ENCODE measurements at places on chromosomes 12 and 14.

DNA sequence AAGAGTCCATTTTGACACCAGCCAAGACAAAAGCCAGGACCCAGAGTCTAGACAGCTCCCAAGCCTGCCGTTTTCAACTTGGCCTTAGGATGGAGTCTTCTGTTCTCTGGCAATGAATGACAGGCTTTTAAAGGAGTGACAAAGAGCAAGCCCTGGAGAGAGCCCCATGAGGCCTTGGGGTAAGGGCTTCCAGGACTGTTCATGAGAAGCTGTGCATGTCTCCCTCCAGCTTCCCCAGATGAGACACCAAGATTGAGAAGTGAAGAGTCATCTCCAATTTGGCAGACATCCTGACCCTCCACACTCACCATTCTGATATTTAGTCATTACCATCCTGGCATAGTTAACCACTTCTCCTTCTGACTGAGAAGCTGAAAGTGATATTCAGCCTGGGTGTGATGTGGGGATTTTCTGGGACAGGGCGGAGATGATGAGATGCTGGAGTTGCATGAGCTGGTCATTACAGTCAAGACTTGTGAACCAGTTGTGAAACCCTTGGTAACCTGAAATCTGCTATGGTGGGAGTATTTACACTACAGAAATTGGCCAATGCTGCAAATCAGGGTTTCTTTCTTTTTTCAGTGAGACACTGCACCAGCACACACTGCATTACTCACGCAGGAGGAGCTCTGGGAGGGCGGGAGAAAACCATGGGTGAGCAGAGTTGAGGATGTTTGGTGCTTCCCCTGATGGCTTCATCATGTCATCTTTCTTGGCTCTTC lies 77.8 kb downstream of the VCPKMT start:
- peak; percentile 95 for DNase-seq

DNA sequence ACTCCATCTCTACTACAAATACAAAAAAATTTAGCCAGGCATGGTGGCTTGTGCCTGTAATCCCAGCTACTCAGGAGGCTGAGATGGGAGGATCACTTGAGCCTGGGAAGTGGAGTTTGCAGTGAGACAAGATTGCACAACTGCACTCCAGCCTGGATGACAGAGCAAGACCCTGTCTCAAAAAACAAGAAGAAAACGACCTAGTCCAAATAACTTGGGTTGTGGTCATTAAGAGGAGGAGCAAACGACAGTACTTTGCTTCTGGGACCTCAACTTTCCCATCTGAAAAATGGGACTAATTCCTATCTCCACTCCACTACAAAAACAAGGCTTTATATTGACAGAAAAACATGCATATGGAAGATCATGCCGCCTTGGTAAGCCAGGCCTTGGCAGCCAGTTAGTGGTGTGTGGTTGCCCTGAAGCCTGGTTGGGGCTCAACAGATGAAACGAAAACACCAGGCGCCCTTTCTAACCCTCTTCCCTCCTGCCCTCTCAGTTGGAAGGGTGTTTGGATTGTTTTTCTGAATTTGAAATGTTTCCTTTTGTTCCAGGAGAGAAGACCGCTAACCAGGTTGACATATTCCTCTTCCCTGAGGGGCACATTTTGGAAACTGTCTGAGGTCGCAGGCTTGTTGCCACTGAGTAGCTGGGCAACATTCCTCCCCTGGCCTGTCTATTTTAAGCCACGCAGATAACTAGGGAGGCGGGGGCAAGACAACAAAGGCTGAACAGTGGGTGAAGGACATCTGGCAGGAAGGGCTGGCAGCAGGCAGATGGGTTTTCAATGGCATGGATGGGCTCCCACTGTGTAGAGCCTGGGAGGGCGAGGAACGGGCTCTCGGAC lies 13.7 kb upstream of the VPS37B start:
- DNase-seq, result no peak

DNA sequence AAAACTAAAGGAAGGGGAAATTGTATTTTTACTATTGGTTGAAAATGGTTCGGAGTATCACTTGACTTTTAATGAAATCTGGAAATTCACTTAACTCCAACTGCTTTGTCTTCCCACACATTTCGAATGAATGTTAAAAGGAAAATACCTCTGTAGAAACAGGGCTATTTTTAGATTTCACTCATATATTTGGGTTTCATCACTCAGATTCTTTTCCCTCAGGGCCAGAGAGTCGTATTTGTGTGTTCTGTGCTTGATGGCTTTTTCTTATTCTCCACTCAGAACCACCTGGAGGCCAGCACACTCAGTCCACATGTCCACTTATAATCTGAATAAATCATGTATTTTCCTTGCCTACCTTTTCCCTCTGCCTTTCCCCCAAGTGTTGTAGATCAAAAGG lies 40.0 kb downstream of the DAAM1 start:
- DNase-seq, result no peak

GRCh38 chr14:63875311-63875710 lies 22.5 kb downstream of the SYNE2 start:
- DNase-seq, result no peak

DNA sequence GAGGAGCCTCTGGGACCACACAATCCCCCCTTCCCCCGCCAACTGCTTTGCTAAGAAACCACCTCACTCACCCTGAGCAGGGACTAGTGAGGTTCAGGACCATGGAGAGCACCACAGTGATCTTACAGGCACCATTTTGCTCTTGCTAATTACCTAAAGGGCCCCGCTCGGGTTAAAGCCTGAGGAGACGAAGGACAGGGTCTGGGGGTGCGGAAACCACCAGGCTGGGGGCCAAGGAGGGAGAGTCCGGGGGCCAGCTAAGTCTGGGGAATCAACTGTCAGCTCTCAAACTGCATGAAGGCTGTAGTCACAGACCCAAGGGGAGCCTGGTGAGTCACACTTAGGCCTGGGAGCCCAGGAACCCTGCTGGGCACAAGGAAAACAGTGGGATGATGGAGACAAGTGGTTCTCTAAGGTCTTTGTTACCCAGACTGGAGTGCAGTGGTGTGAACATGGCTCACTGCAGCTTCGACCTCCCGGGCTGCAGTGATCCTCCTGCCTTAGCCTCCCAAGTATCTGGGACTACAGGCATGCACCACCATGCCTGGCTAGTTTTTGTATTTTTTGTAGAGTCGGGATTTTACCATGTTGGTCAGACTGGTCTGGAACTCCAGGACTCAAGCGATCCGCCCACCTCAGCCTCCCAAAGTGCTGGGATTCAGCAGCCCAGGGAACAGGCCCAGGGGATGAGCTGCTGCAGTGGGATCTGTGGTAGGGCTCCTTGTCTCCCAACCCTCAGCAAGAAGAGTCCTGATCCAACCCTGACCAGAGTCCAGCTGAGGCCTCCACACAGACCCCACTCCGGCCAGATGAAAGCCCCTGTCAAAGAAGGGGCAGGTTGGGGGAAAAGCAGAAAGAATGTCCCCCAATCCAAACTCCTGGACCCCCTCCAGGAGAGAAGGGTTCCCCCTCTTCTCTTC lies 98.8 kb downstream of the CALM1 start:
- DNase-seq, result no peak
